ENCODE measurements at places on chromosomes 3 and 15.

DNA sequence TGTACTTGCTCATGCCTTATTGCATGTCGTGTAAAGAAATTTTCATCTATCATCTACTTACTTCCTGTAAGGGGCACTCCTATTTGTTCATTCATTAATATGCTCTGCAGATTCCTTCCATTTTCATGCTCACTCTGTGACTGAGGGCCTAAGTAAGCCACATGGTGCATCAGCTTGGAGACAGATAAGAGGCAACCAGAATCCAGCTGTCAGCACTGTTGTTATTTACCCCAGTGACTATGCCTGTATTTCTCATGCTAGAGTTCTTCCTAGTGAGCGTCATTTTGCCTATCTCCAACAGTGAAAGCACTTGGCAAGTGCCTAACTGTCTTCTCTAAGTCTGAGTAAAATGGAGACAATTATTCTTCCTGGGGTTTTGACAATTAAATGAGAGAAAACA, 124.8 kb upstream of the ABI3BP start:
- ATAC-seq = no peak

DNA sequence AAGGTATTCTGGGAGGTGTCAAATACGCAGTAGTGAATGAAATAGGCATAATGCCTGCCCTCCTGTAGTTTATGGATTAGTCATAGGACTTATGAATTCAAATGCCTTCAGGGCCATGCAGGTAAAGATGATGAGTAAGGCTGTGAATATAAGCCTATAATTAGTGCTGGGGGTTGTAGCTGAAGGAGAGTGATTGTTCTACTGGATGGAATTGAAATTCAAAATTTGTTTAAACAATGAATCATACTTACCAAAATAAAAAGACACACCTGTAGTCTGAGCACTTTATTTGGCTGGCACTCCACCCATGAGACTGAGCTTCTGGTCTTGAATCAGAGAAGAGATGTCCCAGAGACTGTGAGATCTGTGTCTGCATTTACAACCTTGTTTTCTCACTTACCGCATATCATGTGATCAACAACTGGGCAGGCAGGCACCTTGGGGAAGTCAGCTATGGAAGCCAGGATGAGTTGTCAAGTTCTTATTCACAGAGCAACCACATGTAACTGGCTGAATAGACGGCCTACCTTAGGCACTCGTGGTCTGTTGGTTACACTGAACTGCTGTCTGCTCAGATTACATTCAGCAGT, 291.8 kb downstream of the NAALADL2 start:
- peak; percentile 99 for ATAC-seq

- ATAC-seq = no peak
These were observed 70.7 kb downstream of the CYP19A1 start for GRCh38 chr15:51267703-51268083.

DNA sequence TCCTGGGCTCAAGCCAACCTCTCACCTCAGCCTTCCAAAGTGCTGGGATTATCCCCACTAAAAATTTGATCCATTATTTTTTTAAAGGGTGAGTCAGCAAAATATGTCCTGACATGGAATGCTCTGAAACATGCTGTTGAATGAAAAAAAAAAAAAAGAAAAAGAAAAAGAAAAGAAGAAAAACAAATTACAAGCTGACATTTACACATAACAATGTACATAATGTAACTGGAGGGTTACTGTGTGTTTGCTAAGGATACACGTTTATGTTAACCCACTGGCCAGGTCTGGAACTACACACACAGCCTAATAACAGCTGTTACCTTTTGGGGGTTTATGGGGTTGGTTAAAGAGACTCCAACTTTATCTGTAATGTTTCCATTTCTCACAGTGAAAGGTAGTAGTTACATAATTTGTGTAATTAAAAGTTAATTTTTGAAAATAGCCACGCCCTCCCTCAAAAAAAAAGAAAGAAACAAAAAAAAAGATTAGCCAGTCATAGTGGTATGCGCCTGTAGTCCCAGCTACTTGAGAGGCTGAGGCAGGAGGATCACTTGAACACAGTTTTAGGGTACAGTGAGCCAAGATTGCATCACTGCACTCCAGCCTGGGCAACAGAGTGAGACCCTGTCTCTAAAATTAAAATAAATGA, 3.1 kb upstream of the MESP2 start:
- ATAC-seq = peak; percentile 15

- no peak for ATAC-seq
These were observed 66.2 kb downstream of the TAFA4 start for GRCh38 chr3:68866157-68866556.

GRCh38 chr15:29812384-29812694, 9.9 kb downstream of the TJP1 start:
- peak; percentile 99 for ATAC-seq

DNA sequence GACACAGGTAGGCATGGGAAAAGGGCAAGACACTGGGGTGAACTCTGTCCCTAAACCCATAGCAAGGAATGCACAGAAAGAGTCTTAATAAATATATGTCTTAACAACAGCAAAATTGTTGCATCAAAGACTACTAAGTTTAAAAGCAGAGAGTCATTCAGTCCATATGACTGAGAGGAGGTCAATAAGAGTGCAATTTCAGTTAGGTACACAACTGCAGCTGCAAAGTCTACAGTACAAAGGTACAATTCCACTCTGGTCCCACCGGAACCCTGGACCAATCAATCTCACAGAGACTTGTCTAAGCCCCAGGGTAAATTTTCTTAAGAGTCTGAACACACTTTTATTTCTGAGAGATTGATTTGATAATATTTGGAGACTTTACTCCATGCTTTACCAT, 6.9 kb downstream of the CP start:
- ATAC-seq = no peak

DNA sequence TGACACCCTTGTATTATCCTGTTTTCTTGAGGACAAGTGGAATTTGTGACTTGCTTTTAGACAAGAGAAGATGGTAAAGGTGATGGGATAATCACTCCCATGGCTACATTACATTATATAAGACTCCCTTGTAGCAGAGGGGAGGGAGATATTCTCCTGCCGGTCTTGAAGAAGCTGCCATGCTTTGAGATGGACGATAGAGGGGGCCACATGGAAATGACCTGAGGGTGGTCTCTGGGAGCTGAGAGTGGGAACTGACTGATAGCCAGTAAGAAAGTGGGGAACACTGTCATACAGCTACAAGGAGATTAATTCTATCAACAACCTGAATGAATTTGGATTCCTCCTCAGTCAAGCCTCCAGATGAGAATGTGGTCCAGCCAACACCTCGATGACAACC, 540.1 kb downstream of the NTRK3 start:
- ATAC-seq = no peak

GRCh38 chr3:62289922-62290321, 83.4 kb downstream of the FEZF2 start:
- no peak for ATAC-seq

- ATAC-seq = no peak
These were observed 198.4 kb downstream of the WNT5A start for GRCh38 chr3:55288657-55289056.

DNA sequence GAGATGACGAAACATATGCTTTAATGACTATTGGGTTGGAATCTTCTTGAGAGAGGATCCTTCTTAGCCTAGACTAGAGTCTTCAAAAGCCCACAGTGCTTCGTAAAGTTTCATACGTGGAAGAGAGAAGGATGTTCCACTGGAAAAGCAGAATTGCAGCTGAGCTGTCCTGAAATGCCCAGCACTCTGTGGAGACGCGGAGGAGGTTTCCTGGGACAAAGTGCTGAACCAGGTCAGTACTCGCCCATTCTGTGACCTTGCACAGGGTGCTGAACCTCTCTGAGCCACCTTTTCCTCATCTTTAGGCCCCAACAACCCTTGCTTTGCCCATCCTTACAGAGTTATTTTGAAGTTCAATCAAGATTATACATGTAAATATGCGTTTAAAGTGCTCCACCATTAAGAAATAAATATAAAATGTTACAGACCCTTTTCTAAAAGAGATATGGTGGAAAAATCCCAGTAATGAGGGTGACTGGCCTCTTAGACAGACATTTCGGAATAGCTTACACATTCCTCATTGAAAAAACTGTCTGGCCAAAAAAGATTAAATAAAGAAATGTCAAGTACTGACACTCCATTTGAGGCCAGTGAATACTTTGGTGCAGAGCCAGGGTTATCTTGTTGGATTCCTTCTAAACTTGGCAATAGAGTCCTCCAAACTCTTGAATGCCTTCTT, 4.2 kb upstream of the MAGEF1 start:
- ATAC-seq = no peak

Data from esophagus mucosa (tissue), 1 donor.